SW480 (cell line): ENCODE measurements at places on chromosomes 11 and 22.

- DNase-seq = no peak
These were observed 96.1 kb downstream of the MORC2 start for GRCh38 chr22:30872285-30873041.

DNA sequence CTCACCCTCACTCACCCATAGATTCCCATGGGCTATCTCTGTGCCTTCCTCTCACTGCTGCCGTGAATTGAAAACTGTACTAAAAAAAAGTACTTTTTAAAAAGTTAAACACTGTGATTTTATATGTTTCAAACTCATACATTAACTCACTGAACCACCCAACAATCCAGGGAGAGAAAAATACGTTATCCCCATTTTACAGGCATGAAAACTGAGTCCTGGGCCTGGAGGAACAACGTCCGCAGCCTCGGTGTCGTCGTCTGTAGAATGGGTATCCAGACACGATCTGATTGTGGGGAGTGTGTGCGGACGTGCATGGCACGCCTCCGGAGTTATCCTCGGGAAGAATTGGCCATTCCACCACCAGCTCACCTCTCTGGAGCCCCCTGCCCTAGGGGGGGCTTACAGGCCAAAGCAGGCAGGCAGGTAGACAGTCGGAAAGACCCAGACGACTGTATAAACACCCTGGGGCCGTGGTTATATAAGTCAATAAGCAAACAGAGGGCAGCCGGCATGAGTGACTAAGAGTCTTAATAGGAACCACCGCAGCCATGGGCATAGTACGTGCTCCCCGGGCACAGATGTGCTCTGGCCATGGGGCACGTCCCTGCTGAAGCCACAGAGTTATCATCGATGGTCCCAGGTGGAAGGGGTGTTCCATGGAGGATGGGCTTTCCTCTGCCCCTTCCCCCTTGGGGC, 7.1 kb upstream of the PDGFB start:
- peak; percentile 63 for DNase-seq

GRCh38 chr22:39215070-39215396, 29.7 kb downstream of the PDGFB start:
- no peak for DNase-seq

- DNase-seq = no peak
These were observed 287.3 kb upstream of the DDI1 start for GRCh38 chr11:103749158-103749557.

DNA sequence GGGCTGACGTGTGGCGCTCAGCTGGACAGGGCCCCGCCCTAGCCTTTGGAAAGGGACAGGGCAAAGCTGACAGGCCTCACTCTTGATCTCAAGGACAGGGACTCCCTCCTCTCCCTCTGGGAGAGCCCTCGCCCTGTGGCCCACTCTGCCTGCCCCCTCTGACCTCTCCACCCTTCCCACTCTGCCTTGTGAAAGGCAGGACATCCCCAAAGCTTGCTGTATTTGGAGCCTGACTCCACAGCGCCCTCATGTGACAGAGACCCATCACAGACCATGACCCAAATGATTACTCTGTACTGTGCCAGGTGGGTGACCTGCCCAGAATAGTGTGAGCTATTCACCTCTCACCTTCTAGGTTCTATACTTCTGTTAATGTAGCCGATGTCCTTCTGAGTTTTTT, 18.8 kb downstream of the P2RY2 start:
- DNase-seq = no peak
